ENCODE measurements at places on chromosomes 3 and 15. TPM values are rescaled to one million over a fixed set of nuclear protein-coding genes. Genes with fewer than 3 reads are reported as not detected.

The DAPK2 gene
- polyA plus RNA-seq, result 0.83 TPM

The IGF1R gene
- polyA plus RNA-seq, result 13.3 TPM

The SLC28A1 gene
- not detected for polyA plus RNA-seq

DNA sequence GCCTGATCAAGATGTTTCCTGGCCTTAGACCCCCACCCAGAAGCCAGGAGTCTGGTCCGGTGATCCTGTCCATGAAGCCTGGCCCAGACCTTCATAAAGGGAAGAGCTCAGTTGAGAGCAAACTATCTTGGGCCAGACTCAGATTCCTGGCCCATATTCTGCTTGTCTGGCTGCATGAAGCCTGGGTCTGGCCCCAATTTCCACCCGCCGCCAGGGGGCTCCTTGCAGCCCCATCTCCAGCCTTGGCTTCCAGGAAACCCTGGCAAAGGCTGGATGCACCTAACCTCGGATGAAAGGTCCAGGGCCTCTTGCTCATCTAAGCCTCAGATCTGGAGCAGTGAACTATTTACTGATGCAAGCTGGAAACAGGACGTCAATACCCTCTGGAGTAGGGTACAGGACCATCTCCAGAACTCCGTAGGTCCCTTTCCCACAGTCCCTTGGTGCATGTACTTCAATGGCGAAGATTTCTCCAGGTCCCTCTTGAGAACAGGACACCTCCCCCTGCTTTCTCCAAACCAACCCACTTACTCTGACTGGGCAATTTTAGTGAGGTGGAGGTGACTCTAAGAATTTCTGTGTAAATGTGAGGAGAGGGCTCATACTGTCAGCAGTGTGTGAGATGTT lies 5.6 kb downstream of the FOXL2 start:
- H3K4me3 ChIP-seq, result no peak overlapping the region
- H3K27ac ChIP-seq, result no peak overlapping the region
- H3K27me3 ChIP-seq, result peaks cover 99% of the 10 kb centered on the region
- H3K4me1 ChIP-seq, result peaks cover 21% of the 10 kb centered on the region
- no peaks in the 10 kb centered on the region for H3K36me3 ChIP-seq
- no peak for DNase-seq

DNA sequence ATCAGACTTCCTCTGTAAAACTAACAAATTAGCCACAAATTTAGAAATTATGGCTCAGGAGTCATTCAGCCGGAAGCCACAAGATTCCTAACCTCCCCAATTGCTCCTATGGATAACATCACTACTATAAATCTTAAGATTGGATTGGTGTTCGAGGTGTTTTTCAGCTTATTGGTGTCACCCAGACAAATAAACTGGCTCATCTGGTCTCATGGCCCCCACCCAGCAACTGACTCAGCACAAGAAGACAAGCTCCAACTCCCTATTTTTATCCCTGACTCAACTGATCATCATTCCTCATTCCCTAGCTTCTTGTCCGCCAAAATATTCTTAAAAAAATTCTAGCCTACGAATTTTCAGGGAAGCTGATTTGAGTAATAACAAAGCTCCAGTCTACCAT lies 135.1 kb upstream of the STRIT1 start:
- peaks cover 10% of the 10 kb centered on the region for H3K4me1 ChIP-seq
- H3K27me3 ChIP-seq, result no peaks in the 10 kb centered on the region
- no peaks in the 10 kb centered on the region for H3K36me3 ChIP-seq
- DNase-seq, result peak; percentile 57
- H3K27ac ChIP-seq, result no peak overlapping the region

GRCh38 chr3:186108106-186108940 lies 566 bp downstream of the ETV5 start:
- peak overlapping the region; percentile 92 for H3K4me3 ChIP-seq
- H3K27me3 ChIP-seq, result no peaks in the 10 kb centered on the region
- peak overlapping the region; percentile 80 for H3K27ac ChIP-seq
- H3K36me3 ChIP-seq, result peaks cover 5% of the 10 kb centered on the region
- H3K4me1 ChIP-seq, result peaks cover 38% of the 10 kb centered on the region
- DNase-seq, result no peak

GRCh38 chr3:120192579-120192978 lies 92.4 kb downstream of the GPR156 start:
- DNase-seq, result no peak
- H3K4me1 ChIP-seq, result peaks cover 15% of the 10 kb centered on the region
- no peak overlapping the region for H3K27ac ChIP-seq
- no peaks in the 10 kb centered on the region for H3K36me3 ChIP-seq
- no peaks in the 10 kb centered on the region for H3K27me3 ChIP-seq

DNA sequence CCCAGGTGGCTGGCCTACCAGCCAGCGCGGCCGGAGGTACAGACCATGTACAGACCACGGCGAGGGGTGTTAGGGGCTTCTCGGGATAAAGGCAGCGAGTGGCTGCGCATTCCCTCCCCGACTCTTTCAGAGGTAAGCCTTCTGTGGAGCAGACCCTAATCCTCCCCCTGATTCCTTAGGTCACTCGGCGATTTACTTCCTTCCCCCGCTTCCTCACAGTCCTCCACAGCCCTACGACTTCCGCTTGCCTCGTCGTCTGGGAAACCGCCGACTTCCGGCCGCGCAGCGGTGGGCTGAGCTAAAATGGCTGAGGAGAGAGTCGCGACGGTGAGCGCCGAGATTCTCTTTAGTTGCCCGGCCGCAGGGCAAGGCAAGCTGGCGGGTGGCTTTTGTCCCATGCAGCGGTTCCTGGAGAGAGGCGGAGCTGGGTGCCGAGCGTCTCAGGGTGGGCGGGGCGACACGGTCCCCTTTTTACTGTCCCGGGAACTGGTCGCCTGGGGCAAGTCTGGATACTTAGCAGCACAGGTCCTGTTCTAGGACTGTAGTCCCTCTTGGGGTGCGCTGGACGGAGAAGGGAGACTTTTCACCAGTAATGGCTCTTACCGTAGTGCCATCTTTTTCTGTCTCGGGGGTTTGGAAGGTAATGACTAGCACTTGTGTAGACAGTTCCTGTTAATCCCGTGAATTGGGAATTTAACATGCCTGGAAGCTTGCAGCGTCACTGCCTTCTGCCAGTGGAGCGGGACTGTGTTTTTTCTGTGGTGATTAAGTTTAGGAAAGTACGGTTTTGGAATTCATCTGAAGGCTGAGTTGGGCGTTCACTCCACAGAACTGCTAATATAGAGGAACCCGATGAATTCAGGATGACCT lies at the start of the genes BBS4 and HIGD2B:
Gene BBS4, plus strand, starts transcription at position 283 of the 870 bp plus-strand sequence. Its CDS starts 21 bp downstream, at position 304.
Gene HIGD2B, minus strand, starts transcription at position 258 of the 870 bp plus-strand sequence. CDS start 9,808 bp downstream, outside the sequence.
- no peaks in the 10 kb centered on the region for H3K36me3 ChIP-seq
- H3K27ac ChIP-seq, result peak within 1 kb of the TSS; percentile 75
- H3K27me3 ChIP-seq, result no peaks in the 10 kb centered on the region
- peak within 1 kb of the TSS; percentile 78 for H3K4me3 ChIP-seq
- DNase-seq, result peak; percentile 46

DNA sequence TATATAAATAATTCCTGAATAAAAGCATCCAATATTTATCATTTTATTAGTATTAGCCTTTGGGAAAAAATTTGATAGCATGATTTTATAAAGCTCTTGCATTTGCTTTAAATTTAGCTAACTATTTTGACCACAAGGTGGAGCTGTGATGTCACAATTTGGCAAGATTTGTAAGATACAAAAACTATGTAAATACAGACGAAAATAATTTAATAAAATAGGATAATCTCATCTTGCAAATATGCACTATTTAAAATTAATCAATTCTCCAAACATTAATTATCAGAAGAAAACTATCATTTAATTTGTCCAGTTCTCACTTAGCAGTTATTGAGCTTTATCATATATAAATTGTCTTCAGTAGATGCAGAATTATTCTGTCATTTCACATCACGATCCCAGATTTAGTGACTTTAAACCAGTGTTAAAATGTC lies 95.4 kb downstream of the PLOD2 start:
- no peaks in the 10 kb centered on the region for H3K36me3 ChIP-seq
- no peaks in the 10 kb centered on the region for H3K4me1 ChIP-seq
- no peak overlapping the region for H3K4me3 ChIP-seq
- H3K27me3 ChIP-seq, result no peaks in the 10 kb centered on the region
- H3K27ac ChIP-seq, result no peak overlapping the region

GRCh38 chr3:13574083-13574797 lies 25.3 kb downstream of the FBLN2 start:
- DNase-seq, result no peak
- peaks cover 4% of the 10 kb centered on the region for H3K27me3 ChIP-seq
- H3K27ac ChIP-seq, result no peak overlapping the region
- H3K36me3 ChIP-seq, result no peaks in the 10 kb centered on the region
- H3K4me3 ChIP-seq, result no peak overlapping the region
- peaks cover 8% of the 10 kb centered on the region for H3K4me1 ChIP-seq

- no peaks in the 10 kb centered on the region for H3K4me1 ChIP-seq
- no peak for DNase-seq
- no peak overlapping the region for H3K27ac ChIP-seq
- no peak overlapping the region for H3K4me3 ChIP-seq
- H3K36me3 ChIP-seq, result no peaks in the 10 kb centered on the region
Measured at GRCh38 chr15:68424754-68425390, 7.1 kb downstream of the ITGA11 start.

- H3K27ac ChIP-seq, result no peak overlapping the region
- H3K4me1 ChIP-seq, result peaks cover 4% of the 10 kb centered on the region
- H3K27me3 ChIP-seq, result no peaks in the 10 kb centered on the region
- no peaks in the 10 kb centered on the region for H3K36me3 ChIP-seq
Measured at GRCh38 chr15:75952525-75952924, 48.8 kb downstream of the FBXO22 start.

DNA sequence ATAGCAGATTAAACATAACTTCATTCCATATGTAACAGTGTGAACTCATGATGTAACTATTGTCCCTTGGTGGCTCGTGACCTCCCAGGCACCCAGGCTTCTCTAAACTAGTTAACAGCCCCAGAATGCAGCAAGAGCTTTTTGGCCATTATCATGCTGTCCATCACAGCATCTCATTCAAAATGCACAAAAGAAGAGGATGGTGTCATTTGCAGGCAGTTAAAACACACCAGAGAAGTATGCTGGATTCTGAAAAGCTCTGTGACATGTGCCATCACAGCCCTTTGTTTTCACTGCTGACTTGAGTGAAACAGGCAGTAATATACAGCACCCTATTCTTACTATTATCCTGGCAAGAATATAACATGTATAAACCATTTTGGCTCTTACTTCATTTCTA lies 117.6 kb upstream of the CHMP2B start:
- no peak for DNase-seq
- H3K4me3 ChIP-seq, result no peak overlapping the region
- H3K36me3 ChIP-seq, result no peaks in the 10 kb centered on the region
- no peak overlapping the region for H3K27ac ChIP-seq
- no peaks in the 10 kb centered on the region for H3K27me3 ChIP-seq

- H3K27ac ChIP-seq, result no peak overlapping the region
- no peaks in the 10 kb centered on the region for H3K27me3 ChIP-seq
- no peak overlapping the region for H3K4me3 ChIP-seq
- H3K36me3 ChIP-seq, result no peaks in the 10 kb centered on the region
- H3K4me1 ChIP-seq, result no peaks in the 10 kb centered on the region
- DNase-seq, result no peak
Measured at GRCh38 chr15:38091078-38091645, 156.7 kb downstream of the TMCO5A start.

DNA sequence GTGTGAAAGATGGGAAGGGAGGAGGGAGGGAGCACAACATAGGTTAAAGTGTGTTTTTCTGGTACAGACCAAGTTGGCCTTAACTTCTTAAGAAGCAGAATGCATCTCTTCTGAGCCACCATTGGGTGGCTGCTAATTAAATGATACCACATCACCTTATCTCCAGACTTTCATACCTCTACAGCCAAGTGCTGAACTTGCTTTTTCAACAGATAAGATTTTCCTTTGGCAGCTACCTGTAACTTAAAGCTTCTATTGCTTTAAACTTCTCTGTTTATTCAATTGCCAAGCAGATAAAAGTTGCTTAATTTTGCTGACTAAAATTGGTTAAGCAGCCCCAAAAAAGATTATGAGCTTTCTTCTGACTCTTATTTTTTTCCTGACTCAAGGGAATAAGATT lies 292.4 kb upstream of the SGO1 start:
- no peak for DNase-seq
- no peaks in the 10 kb centered on the region for H3K4me1 ChIP-seq
- H3K27me3 ChIP-seq, result no peaks in the 10 kb centered on the region
- no peaks in the 10 kb centered on the region for H3K36me3 ChIP-seq

- H3K4me1 ChIP-seq, result peaks cover 23% of the 10 kb centered on the region
- H3K27ac ChIP-seq, result no peak overlapping the region
- no peak for DNase-seq
- no peak overlapping the region for H3K4me3 ChIP-seq
Measured at GRCh38 chr3:31918179-31919150, 62.6 kb downstream of the OSBPL10 start.

GRCh38 chr3:58766587-58767282 lies 100.2 kb upstream of the FAM3D start:
- no peak overlapping the region for H3K4me3 ChIP-seq
- no peak overlapping the region for H3K27ac ChIP-seq
- no peaks in the 10 kb centered on the region for H3K27me3 ChIP-seq
- H3K36me3 ChIP-seq, result no peaks in the 10 kb centered on the region
- H3K4me1 ChIP-seq, result no peaks in the 10 kb centered on the region

DNA sequence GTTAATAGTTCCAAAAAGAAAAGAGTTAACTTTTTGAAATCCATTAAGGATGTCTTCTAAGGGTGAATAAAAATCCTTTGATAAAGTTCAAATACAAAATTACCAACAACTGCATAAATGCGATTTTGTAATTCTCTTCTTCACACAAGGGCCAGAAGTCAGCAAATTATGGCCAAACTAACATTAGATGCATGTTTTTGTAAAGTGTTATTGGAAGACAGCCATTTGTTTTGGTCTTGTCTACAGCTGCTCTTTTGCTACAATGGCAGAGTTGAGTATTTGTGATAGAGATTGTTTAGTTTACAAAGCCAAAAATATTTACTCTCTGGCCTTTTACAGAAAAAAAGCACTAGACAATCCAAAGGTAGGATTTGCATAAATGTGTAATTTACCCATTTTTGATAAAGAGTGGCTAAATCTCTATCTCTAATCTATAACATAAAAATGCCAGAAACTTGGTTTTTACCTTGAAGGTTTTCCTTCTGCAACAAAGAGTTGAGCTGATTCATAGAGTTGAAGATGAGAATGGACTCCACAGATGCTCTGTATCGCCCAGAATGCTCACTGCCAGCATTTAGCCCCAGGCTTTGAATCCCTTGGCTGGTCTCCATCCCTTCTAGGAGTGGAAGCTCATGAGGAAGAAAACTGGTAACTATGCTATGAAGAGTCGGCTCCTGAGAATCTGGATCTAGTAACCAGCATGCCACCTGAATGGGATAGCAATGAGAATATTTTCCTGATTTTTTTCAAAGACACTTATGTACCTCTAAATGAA lies 64.5 kb downstream of the POLQ start:
- peaks cover 18% of the 10 kb centered on the region for H3K4me1 ChIP-seq
- H3K27me3 ChIP-seq, result no peaks in the 10 kb centered on the region
- H3K27ac ChIP-seq, result no peak overlapping the region
- H3K4me3 ChIP-seq, result no peak overlapping the region
- H3K36me3 ChIP-seq, result peaks cover 7% of the 10 kb centered on the region
- DNase-seq, result no peak

DNA sequence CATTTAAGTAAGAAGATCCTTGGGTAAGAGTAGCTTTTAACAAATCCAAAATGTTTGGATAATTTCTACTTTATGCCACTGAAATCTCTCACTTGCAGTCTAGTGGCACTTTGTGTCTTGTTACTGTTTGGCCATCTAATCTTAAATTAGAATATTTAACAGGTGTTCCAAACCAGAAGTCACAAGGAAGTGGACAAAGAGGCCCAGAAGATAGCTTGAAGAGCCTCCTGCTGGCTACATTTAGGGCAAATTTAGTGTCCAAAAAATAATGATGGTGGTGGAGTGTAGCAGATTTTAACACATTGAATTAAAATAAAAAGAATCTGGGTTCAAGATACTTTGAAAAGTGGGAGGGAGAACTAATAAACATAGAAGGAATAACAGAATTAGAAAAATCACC lies 172.2 kb downstream of the GHSR start:
- DNase-seq, result no peak
- H3K27ac ChIP-seq, result no peak overlapping the region
- no peaks in the 10 kb centered on the region for H3K27me3 ChIP-seq
- peaks cover 4% of the 10 kb centered on the region for H3K36me3 ChIP-seq
- peaks cover 8% of the 10 kb centered on the region for H3K4me1 ChIP-seq
